ENCODE measurements at places on chromosomes 6 and 20. TPM values are rescaled to one million over a fixed set of nuclear protein-coding genes. Genes with fewer than 3 reads are reported as not detected.

Gene AKAP12
- 249 TPM for total RNA-seq

Gene KIFC1
- 33.6 TPM for total RNA-seq

Gene TBX18
- 1.6 TPM for total RNA-seq

Gene PDRG1
- 3.9 TPM for total RNA-seq

Gene CAGE1
- not detected for total RNA-seq

Gene FOXO3
- total RNA-seq, result 19.8 TPM

Gene COL19A1
- not detected for total RNA-seq

Gene SLC22A2
- not detected for total RNA-seq

Gene CCN5
- not detected for total RNA-seq

Gene PSORS1C1
- 8.5 TPM for total RNA-seq

Gene GLP1R
- not detected for total RNA-seq

Gene KCNG1
- total RNA-seq, result 2.0 TPM

Gene RNF5
- 52.3 TPM for total RNA-seq

Gene SLC25A27
- 1.3 TPM for total RNA-seq

Gene NRSN1
- not detected for total RNA-seq

Gene PTGIS
- total RNA-seq, result 5.9 TPM

Gene SNAI1
- 6.5 TPM for total RNA-seq

Gene C6orf52
- not detected for total RNA-seq

Gene TGM3
- total RNA-seq, result not detected

Gene TMEM217
- 19.7 TPM for total RNA-seq

Gene PTPRA
- total RNA-seq, result 53.9 TPM

Gene CCN6
- total RNA-seq, result not detected

Data from vein endothelial cell (primary cell).